ENCODE measurements at places on chromosomes 5 and 9.

GRCh38 chr9:127700594-127701255 is 6.1 kb upstream of the CFAP157 start:
- no peak for DNase-seq

GRCh38 chr9:1875921-1876448 is 139.2 kb upstream of the SMARCA2 start:
- no peak for DNase-seq

GRCh38 chr9:2622461-2623287 is 1.1 kb downstream of the VLDLR start:
- no peak for DNase-seq

- DNase-seq = no peak
Measured at GRCh38 chr5:140223567-140223966, 48.6 kb downstream of the CYSTM1 start.

DNA sequence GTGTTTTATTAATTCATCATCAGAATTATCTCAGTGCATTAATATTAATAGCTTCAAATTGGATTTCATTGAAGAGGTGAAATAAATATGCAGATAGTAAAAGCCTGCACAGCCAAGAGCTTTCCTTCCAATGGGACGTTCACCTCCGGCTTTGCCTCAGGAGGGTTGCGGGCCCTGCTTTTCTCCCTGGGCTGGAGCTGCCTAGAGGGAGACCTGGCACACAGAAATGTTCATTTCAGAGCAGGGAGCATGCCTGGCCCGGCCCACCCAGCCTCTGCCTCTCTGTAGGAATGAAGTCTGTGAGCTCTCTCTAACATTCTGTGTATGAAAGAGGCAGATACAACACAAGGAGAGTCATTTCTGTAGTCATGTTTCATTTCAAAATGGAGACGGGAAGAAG is 100.4 kb upstream of the IRX2 start:
- no peak for DNase-seq

DNA sequence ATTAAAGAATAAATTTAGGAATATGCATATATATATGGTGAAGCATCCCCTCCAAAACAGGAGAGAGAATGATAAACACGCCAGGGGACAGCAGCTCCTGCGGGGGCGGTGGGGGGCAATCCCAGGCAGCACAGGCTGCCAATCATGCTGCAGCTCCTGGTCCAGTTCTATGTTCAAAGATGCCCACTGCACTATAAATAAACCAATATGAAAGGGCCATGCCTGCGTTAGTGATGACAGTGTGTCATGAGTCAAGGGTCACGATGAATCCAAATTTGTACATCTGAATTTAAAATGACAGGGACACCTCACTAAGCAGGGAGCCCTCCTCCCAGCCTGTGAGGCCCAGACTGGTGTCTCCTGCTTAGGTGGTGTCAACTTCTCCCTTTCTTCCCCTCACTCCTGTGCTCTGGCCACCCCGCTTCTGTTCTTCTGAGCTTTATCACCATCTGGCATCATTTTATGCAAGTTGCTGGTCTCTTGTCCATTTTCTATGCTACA is 153.9 kb downstream of the MED27 start:
- no peak for DNase-seq

GRCh38 chr5:39464088-39464487 is 39.3 kb upstream of the DAB2 start:
- no peak for DNase-seq

GRCh38 chr5:135829681-135830383 is 4.6 kb upstream of the SLC25A48 start:
- no peak for DNase-seq

DNA sequence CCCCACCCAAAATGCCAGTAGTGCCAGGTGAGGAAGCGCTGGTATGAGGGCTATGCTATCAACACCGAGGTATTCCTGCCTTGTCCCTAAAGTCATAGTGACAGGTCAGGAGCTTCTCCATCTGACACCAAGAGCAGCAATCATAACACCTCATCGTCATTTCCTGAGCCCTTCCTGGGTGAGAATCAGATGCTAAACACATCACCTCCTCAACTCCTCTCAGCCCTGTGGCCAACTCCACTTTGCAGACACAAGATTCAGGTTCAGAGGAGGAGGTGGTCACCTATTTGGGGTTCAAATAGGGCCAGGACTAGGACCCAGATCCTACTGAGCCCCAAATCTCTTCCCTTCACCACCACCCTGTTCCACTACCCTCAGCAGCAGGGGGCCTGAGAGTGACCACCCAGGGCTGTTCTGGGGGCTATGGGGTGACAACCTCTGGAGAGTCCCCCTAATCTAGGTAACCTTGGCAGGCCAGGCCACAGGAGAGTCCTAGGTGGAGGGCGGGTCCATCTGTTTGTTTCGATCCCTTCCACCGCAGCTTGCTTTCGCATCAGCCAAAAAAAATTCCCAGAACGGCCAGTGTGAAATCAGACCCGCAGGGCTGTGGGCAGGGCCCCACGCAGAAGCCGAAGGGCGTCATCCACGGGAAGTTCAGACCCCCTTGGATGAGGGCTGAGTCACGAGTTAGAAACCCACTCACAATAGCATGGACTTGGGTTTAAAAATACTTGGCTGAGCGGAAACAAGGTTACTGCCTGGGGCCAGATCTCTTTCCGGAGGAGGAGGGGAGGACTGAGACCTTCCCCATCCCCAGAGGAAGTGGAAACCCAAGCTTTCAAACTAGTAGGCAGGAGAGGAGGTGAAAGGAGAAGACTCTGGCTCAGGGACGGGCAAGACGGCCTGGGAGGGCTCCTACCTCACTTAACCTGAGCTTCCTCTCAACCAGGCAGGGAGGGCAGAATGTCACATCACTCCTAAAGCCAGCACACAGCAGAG is 8.7 kb downstream of the STK10 start:
- no peak for DNase-seq

GRCh38 chr5:58201922-58202648 is 257.8 kb downstream of the PLK2 start:
- no peak for DNase-seq

GRCh38 chr5:169201597-169201996 is 99.3 kb downstream of the SLIT3 start:
- no peak for DNase-seq

DNA sequence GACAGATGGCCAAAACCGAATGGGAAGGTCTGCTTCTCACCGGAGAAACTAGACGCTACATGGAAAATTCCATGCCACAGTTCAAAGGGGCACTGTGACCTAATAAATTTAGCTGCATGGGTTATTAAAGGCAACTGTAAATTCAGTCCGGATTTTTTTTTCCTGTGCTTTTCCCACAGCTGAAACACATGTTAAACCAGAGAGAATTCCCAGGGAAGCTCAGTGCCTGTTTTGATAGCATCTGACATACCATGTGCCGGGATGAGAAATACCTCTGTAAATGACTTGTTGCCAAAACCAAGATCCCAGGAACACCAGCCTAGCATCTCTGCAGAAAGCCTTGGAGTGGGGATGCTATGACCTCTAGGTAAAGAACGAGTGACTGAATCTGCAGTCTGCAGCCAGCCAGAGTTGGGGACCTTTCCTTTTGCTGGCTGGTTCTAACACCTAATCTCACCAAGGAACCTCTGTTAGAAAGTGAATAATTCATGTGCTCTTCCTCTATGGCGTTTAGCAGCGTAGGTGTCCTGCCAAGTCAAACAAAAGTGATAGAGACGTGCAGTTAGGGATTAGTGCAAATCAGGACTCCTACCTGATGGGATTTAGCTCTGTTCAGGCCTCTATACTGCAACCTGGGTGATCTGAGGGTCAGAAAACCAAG is 77.9 kb downstream of the SLIT3 start:
- DNase-seq = no peak

GRCh38 chr9:124216474-124217176 is 41.1 kb upstream of the NEK6 start:
- DNase-seq = no peak

DNA sequence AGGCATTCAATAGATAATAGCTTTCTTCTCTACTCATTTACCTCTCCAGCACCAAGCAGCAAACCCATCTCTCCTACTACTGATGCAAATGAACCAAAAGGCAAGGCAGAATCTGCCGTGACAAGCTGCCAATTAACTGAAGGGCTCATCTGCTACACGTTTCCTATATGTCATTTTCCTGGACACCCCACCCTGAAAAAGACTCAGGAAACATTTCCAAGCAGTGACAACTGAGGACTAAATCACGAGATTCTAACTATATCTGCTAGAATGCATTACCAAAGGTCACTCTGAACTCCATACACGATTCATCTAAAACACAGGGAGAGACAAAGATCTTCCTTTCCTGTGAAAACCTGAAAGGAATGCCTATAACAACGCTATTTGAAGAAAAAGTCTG is 12.9 kb downstream of the PLPP1 start:
- DNase-seq = no peak

- no peak for DNase-seq
Measured at GRCh38 chr9:133210202-133210532, 1.1 kb upstream of the OBP2B start.

DNA sequence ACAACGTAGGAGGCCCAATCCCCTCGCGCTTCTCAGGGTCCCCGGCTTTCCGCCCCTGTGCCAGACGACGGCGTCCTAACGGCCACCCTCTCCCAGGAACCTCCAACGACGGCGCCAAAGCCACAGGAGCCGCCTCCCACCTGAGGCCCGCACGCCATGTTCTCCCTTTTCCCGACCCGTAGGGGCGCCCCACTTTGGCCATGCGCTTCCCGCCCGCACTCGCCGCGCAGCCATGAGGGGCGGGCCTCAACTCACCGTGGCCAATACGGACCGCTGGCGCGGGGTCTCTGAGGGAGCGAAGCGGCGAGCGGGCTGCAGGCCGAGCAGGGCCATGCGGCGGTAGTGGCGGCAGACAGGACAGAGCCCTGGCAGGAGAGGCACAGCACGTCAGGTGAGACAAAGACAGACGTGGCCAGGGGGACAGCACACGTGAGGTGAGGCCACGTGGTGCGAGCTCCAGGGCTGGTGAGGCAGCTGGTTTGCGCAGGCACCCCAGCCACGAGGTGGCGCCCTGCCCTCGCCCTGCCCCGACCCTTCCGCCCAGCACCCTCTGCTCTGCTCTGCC is 1005.5 kb upstream of the PTPRD start:
- no peak for DNase-seq

- no peak for DNase-seq
Measured at GRCh38 chr9:27179245-27179865, 70.3 kb downstream of the TEK start.

- DNase-seq = no peak
Measured at GRCh38 chr9:113906411-113907110, 30.5 kb downstream of the ZNF618 start.

- DNase-seq = no peak
Measured at GRCh38 chr5:5416733-5417132, 5.7 kb upstream of the ICE1 start.

- no peak for DNase-seq
Measured at GRCh38 chr5:177295924-177296323, 7.6 kb downstream of the RAB24 start.

DNA sequence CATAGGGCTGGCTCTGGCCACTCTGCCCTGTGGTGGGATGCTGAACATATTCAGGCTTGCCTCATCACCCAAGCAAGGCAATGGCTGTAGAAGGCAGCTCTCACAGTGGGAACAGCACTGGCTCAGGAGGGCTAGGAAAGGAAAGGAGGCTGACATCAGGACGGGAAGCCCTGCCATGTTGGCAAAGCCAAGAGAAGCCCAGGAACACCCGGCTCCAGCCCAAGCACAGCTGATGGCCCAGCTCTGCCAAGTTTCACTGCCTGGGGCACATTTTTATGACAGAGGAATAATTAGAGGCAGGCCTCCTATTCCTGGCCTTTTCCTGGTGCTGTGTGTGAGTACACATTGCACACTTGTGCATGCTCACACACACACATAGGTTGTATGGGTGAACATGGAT is 163.6 kb upstream of the SMIM23 start:
- DNase-seq = no peak

DNA sequence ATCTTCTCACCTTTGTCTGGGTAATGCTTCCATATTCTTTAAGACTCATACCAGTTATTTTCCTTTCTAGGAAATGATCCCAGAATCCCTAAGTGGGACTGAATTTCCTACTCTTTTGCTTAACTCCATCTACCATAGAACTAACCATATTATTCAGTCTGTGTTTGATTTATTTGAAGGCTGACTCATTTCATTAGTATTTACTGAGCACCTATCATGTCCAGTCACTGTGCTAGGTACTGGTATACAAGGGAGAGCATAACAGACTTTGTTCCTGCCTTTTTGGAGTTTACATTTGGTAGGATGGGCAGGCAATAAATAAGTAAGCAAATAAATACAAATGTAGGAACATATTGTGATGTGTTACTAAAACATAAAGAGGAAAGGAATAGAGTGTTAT is 4.3 kb downstream of the NPR2 start:
- DNase-seq = no peak

GRCh38 chr5:78841767-78842166 is 143.3 kb downstream of the ARSB start:
- no peak for DNase-seq

DNA sequence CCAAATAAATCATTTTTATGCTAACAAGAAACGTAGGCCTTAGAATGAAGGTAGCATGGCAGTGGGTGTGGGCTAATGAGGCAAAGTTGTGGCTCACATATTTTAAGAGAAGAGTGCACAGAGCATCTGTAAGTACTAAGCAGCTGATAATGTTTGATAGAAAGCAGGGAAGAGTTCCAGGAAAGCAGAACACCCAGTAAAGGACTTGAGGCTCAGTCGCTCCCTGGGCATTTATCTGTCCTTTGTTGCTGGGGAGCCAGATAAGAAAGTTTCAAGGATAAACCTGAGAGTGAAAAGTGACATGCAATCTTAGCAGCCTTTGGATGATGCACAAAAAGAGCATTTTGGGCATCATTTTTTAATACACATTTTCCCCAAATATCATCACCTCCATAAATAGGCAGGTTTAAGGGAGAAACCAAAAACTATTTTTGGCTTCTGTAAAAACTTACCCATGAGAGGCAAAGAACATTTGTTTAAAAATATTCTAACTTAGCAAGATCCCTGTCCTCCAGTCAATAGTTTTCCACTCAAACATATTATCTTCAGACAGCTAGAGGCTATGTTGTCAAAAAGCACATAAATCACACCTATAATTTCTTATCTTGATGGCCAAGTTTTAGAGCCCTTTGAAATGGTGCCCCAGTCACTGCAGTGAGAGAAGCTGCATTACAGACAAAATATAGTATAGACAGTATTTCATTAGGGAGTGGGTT is 3.4 kb downstream of the FREM1 start:
- no peak for DNase-seq

GRCh38 chr9:103364753-103365152 is 369.6 kb downstream of the CYLC2 start:
- no peak for DNase-seq

GRCh38 chr5:169067751-169068173 is 233.2 kb downstream of the SLIT3 start:
- no peak for DNase-seq
